ENCODE measurements at places on chromosomes 7 and 10.

- no peak for DNase-seq
Observed at GRCh38 chr7:92639213-92639896, 49.2 kb upstream of the FAM133B start.

DNA sequence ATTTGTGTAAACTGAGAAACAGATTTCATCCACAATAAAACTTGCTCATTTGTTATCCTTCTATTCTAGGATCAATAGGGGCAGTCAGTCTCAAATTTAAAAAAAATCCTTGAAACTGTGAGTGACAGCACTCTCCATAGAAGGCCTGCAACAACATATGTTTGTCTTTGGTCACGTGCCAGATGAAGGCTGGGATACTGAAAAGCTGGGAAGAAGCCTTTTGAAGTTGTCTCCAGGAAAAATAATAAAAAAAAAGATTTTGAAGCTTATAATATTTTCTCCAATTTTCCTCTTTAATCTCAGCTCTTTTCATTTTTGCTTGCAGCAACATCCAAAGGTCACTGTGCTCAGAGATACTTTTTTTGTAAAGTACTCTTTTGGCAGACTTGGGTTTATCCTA, 128.6 kb upstream of the SLC26A5 start:
- no peak for DNase-seq

DNA sequence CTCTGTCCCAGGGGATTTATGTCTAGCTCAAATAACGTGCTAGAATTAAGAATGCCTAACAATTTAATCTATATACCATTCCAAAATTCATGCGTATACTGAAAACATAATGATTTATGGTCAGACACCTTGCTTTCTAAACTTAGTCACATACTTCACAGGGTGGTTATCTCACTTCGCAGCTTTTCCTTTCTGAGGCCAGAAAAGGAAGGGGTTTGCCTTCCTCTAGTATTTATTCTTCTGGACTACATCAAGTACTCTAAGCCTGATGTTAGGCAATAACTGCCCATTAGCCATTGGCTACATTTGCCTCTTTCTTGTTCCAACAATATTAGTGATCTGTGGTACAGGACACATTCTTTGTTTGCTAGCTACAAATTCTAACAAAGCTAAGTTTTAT, 72.6 kb upstream of the FHIP2A start:
- DNase-seq = no peak

DNA sequence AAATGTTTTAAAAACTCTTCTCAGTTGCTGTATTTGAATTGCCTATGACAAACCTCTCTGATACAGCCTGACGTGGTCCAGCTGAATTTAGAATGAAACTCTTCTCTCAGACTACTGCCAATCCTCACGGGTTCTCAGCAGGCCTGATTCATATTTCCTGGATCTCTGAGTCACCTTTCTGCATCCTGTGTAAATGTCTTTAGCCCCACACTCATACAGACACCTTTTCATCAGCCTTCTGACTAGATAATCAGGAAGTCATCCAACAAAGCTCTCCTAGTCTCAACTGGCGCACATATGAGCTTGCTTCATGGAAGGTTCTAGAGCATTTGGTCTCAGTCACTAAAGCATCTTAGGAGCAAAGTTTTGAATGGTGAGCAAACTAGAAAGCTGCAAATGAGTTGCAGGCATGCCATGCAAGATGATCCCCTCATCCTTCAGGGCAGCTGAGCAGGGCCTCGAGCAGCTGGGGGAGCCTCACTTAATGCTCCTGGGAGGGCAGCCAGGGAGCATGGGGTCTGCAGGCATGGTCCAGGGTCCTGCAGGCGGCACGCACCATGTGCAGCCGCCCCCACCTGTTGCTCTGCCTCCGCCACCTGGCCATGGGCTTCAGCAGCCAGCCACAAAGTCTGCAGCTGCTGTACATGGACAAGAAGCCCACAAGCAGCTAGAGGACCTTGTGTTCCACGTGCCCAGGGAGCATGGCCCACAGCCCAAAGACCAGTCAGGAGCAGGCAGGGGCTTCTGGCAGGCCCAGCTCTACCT, 182.8 kb downstream of the ARHGAP12 start:
- no peak for DNase-seq

DNA sequence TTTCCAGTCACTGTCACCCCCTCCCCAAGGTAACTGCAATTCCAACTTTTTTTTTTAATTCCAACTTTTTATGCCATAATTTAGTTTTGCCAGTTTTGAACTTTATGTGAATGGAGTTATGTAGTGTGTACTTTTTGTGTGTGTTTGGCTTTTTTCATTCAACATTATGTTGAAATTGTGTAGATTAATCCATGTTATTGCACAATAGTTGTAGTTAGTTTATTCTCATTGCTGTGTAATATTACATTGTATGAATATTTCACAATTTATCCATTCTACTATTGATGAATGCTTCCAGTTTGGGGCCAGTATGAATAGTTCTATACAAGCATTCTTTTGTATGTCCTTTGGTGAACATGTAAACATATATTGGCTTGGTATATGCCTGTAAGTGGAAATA, 32.5 kb downstream of the MXI1 start:
- DNase-seq = no peak

- DNase-seq = no peak
Observed at GRCh38 chr10:126880926-126881325, 24.3 kb upstream of the DOCK1 start.

DNA sequence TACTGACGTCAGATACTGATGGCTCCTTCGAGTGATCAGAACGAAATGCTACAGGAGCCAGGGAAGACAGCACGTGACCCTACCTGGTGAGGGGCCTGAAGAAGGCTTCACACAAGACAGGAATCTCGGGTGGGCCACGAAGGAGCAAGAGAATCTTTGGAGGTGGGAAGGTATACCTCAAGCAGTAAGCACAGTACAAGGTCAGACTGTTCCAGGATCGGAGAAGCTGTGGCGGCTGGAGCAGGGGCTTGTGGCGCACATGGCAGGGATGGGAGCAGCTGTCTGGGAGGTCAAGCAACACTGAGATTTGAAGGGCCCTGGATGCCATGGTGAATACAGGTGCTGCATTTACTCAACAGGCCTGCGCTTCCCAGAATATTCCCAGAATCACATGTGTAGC, 45.4 kb downstream of the C10orf143 start:
- DNase-seq = no peak

GRCh38 chr10:75773231-75773780, 341.9 kb downstream of the LRMDA start:
- no peak for DNase-seq

DNA sequence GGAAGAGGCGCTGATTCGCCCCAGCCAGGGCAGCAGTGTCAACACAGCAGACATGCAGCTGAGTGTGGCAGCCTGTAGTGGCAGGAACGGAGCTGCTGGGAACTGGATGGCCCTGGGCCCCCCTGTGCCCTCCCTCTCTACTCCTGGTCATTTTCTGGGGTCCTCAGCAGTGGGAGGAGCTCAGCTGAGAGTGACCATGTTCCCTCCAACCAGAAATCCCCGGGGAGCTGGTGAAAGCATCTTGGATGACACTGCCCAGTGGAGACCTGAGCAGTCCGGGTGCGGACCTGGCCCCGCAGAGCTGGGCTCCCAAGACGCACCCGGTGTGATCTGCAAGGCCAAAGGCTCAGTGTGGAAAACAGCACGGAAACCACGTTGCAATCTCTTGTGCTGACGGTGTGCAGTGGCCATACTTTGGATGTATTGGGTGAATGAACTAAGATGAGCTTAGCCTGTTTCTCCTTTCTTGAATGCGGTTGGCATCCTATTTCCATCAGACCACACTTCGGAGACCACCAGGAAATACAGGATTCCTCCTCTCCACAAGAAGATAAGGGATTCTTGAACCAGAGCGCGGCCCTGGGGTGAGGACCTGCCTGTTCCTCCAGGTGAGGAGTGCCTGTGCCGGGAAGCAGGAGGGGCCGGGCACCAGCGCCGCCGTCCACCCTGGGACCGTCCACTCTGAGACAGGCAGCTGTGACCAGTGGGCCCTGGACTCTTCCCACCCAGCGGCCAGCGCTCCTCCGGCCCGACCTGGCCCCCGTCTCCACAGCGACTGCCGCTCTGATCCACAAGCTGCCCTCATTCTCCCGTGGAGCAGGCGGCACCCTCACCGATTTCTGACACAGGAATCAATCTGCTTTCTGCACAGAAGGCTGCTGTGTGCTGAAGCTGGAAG, 93.5 kb upstream of the DIP2C start:
- no peak for DNase-seq

DNA sequence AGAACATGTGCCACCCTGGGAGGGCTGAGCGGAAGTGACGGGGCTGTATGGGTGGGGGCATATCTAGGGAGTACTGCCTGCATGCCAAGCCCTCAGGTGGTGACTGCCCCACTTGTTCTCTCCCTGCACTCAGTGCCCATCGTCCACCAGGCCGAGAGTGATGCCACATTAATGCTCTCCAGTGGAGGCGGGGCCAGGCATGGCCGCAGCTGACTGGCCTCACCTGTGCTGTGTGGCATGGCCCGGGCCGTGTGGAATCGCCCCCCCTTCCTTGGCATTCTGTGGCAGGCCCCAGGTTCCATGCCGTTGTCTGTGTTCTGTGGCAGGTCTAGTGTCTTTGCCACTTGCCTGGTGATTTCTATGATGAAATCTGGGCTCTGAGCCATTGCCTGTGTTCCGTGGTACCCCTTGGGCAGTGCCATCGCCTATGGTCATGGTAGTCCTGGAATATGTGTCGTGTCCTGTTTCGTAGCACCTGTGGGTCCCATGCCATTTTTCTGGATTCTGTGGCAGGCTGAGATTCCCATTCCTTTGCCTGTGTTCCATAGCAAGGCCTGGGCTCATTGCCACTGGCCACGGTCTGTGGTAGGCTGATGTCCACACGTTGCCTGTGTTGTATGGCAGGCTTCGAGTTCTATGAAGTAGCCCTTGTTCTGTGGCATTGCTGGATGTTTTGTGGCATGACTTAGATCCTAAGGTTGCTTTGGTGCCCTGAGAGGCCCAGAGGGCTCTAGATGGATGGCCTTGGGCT, 8.9 kb downstream of the FLNC start:
- DNase-seq = no peak

GRCh38 chr10:3886641-3887251, 101.7 kb upstream of the KLF6 start:
- DNase-seq = no peak

GRCh38 chr7:5423306-5423975, at the start of gene TNRC18:
Gene TNRC18, minus strand, starts transcription at chr7:5423834. Its CDS starts 2,588 bp downstream, at chr7:5421246.
- no peak for DNase-seq
